ENCODE measurements at places on chromosomes 4 and X.

GRCh38 chr4:18180122-18180521 lies 158.6 kb upstream of the LCORL start:
- H3K27me3 ChIP-seq, result no peaks in the 10 kb centered on the region
- no peak overlapping the region for H3K4me3 ChIP-seq
- DNase-seq, result no peak
- H3K4me1 ChIP-seq, result no peaks in the 10 kb centered on the region
- no peak overlapping the region for H3K27ac ChIP-seq

DNA sequence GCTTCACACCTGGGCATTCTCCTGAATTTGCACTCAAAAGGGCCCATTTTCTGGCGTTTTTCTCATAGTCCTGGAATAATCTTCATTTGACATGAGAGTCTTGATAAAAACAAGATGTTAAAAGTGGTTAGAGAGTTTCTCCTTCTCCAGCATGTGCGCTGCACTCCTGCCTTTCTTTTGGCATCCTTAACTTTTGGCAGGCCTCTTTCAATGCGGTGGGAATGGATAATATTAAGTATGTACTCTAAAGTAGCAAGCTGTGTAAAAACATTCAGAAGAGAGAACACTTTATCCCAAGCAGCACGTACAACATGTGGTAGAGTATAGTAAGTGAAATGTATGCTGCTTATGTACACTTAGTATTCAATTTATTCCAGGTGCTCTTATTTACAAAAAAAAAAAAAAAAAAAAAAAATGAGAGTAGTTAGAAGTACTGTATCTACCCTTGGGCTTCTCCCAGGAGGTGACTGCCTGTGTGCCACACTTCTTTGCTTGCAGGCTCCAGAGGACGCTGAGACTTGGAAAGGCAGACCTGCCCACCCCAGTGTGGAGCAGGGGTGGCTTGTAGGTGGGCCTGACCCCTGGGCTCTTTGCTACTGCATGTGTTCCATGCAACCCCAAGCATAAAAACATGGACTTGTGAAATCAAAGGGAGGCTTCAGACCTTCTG lies 3.9 kb downstream of the FGF2 start:
- H3K4me3 ChIP-seq, result no peak overlapping the region
- H3K27ac ChIP-seq, result no peak overlapping the region
- peaks cover 9% of the 10 kb centered on the region for H3K27me3 ChIP-seq
- peaks cover 30% of the 10 kb centered on the region for H3K4me1 ChIP-seq

DNA sequence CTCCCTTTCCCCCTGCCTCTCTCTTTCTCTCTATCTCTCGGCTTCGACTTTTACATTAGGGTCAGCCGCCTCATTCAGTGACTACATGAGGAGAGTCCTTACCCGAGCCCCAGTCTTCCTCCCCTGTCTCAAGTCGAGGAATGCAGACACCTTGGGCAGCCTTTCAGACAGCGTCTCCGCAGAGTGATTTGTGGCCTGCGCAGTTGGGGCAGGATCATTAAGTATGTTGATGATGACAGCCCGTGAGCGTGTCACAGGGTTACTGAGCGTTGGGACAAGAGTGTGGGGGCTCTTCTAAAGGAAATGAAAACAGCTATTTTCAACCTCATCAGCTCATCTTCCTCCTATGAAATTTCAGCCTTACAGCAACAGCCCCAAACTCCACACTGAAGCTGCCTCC lies 312.1 kb upstream of the GATB start:
- H3K27me3 ChIP-seq, result no peaks in the 10 kb centered on the region
- H3K36me3 ChIP-seq, result no peaks in the 10 kb centered on the region
- H3K4me3 ChIP-seq, result no peak overlapping the region
- no peak for DNase-seq
- H3K4me1 ChIP-seq, result no peaks in the 10 kb centered on the region

DNA sequence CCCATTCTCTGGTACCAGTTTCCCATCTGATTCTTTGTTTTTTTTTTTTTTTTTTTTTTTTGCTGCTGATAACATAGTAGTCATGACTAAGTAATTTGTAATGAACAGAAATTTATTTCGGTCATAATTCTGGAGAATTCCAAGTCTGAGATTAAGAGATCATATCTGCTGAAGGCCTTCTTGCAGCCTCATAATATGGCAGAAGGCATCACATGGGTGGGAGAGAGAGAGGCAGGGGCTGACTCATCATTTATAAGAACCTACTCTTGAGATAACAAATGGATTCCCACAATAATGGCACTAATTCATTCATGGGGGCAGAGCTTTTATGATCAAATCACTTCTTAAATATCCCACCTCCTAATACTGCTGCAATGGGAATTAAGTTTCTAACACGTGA lies 1034.3 kb downstream of the STIM2 start:
- H3K27me3 ChIP-seq, result no peaks in the 10 kb centered on the region
- no peaks in the 10 kb centered on the region for H3K4me1 ChIP-seq
- H3K36me3 ChIP-seq, result no peaks in the 10 kb centered on the region

GRCh38 chr4:3387943-3388361 lies 53.8 kb upstream of the HGFAC start:
- H3K36me3 ChIP-seq, result peaks cover 2% of the 10 kb centered on the region
- no peak for DNase-seq
- peak overlapping the region; percentile 49 for H3K4me3 ChIP-seq
- no peaks in the 10 kb centered on the region for H3K27me3 ChIP-seq

- H3K36me3 ChIP-seq, result peaks cover 2% of the 10 kb centered on the region
- no peak overlapping the region for H3K27ac ChIP-seq
- no peak for DNase-seq
- H3K27me3 ChIP-seq, result no peaks in the 10 kb centered on the region
- H3K4me1 ChIP-seq, result no peaks in the 10 kb centered on the region
- H3K4me3 ChIP-seq, result no peak overlapping the region
Measured at GRCh38 chrX:127011629-127012028, 192.1 kb downstream of the PRR32 start.

DNA sequence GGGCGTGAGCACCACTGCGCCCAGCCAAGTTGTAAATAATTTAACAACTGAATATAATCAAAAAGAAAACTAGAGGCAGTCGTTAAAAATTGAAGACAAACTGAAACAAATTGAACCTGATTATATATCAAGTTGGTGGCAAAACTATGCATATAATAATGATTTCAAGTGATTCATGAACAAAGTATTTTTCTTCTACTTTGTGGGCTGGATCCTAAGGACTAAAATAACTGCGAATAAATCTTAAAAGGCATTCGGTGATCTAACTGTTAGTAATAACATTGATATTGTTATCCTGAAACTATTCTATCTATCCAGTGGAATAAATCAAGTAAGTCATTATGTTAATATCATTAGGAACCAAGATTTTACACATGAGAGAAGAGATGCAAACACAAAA lies 21.2 kb upstream of the USP9X start:
- H3K36me3 ChIP-seq, result no peaks in the 10 kb centered on the region
- H3K27me3 ChIP-seq, result no peaks in the 10 kb centered on the region
- DNase-seq, result no peak
- no peaks in the 10 kb centered on the region for H3K4me1 ChIP-seq
